ENCODE measurements at places on chromosomes 2 and 18.

GRCh38 chr2:28578774-28579173 lies 82.9 kb downstream of the PLB1 start:
- no peak for DNase-seq

DNA sequence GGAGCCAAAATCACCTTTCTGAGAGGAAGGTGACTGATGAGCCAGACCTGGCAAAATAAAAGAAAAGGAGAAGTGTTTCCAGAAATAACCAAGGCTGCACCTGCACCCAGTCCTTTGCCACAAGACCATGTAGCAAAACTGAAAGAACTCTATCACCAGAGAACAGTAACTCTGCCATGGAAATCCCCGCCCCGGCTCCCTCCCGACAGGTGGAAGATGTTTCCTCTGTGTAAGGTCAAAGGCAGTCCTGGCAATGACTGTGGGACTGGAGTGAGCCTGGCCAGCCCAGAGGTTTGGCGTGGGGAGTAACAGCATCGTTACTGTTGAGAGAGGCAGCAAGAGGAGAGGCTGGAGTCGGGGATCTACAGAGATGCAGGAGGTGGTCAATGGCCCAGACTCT lies 42.3 kb downstream of the SPRED2 start:
- DNase-seq: no peak

GRCh38 chr2:188383158-188383557 lies 91.5 kb downstream of the GULP1 start:
- DNase-seq: no peak

DNA sequence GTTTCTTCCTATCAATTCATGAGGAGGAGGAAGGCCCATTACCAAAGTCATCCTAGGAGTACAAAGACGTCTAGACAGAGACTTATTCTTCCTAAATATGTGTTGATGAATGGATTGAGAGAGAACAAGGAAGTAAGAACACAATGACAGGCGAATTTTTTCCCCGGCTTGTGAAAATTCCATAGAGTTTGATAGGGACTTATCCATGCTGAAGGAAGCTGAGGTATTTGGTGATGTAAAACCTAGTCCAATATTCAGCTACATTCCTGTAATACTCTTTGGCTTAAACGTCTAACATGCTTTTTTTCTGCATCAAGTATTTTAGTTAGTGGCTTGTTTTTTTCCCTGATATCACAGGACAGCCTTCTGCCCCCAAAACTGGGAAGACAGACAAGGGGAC lies 121.9 kb upstream of the MYT1L start:
- DNase-seq: no peak

DNA sequence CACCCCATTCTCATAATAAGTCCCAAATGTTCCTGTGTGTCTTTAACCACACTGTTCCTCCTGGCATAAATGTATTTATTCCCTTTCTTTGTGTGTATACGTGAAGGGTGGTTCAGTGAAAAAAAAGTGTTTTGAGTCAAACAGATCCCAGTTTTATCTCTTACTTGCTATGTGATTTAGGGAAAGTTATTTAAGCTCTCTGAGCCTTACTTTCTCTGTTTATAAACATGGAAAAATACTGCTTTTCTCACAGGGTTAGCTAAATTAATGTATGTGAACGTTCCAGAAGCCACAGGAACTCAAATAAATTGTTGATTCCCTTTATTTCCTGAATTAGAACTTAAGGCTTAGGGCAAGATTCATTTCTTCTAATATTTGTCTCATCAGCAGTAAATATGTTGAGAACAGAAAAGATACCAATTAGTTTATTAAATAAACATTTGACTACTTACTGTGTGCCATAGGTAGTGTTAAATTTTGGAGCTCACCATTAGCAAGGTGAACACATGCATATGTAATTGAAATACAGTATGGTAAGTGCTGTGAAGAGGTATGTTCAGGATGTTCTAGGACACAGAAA lies 33.2 kb downstream of the RALBP1 start:
- no peak for DNase-seq

- no peak for DNase-seq
Measured at GRCh38 chr2:33135645-33136044, 188.9 kb downstream of the LTBP1 start.

- no peak for DNase-seq
Measured at GRCh38 chr2:121489284-121489683, 41.4 kb upstream of the RNU4ATAC start.

GRCh38 chr18:59660786-59661743 lies 36.2 kb downstream of the CCBE1 start:
- no peak for DNase-seq

DNA sequence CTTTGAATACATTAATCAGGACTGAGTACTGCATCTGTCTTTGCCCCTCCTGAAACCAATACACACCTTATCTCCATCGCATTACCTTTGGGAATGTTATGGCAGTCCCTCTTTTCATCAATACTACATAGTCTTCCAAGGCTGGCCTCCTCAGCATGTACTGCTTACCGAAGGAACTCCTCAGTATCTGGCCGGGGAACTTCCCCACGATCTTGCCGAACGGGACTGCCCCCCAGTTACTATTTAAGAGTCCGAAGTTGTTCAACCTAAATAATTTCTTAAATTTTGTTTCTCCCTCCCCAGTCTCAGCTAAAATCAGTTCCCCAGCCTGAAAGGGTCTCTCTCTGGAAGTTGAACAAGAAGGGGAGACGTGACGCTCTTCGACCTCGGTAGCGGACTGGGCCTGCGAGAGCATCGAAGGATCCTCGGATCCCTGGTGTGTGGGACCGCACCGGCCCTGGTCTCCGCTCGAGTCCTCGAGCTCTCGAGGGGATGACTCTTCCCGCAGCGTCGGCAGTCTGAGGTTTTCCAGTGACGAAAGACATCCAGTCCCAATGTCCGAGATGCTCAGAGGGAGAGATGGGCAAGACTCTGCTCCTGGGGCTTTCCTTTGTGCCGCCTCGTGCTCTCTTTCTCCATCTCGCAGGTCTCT lies 489 bp downstream of the TRMT61B start:
- peak; percentile 52 for DNase-seq

DNA sequence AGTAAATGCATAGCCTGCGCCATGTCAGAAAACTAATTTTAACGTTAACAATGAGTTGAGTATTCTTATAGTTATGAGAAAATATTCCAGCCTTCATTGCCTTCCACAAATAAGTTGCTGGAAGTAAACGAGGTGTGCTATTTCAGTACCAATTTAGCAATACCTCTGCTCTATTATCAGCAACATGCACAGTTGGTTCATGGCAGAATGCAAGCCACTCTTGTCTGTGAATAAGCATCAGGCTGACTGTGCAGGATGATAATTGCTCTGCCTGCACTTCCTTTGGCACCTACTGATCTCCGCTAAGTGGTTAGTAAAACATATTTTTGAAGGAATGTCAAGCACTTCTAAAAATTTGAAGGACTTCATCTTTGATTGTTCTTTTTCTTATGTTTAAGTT lies 261.9 kb upstream of the SIX3 start:
- DNase-seq: no peak

DNA sequence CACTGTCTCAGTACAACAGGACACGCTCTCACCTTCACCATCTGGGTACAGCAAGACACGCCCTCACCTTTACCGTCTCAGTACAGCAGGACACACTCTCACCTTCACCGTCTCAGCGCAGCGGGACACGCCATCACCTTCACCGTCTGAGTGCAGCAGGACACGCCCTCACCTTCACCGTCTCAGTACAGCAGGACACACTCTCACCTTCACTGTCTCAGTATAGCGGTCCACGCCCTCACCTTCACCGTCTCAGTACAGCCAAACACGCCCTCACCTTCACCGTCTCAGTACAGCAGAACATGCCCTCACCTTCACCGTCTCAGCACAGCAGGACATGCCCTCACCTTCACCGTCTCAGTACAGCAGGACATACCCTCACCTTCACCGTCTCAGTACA lies 109.9 kb upstream of the CTDP1 start:
- no peak for DNase-seq

DNA sequence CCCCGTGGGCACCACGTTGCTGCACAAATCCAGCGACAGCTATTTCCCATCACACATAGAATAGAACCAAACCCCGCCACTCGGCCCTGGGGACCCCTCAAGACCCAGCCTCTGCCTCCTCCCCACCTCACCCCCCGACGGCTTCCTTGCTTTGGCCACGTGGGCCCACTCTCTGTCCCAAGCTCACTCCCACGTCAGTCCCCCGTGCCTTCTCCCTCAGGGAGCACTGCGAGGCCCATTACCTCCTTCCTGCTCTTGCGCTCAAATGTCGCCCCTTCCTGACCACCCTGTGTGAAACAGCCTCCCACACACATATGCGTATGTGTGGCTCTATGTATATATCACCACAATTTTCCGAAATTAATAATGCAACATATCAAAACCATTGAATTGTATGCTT lies 239.7 kb downstream of the SH3BP4 start:
- no peak for DNase-seq

GRCh38 chr2:105488285-105488684 lies 89.4 kb upstream of the FHL2 start:
- DNase-seq: no peak

DNA sequence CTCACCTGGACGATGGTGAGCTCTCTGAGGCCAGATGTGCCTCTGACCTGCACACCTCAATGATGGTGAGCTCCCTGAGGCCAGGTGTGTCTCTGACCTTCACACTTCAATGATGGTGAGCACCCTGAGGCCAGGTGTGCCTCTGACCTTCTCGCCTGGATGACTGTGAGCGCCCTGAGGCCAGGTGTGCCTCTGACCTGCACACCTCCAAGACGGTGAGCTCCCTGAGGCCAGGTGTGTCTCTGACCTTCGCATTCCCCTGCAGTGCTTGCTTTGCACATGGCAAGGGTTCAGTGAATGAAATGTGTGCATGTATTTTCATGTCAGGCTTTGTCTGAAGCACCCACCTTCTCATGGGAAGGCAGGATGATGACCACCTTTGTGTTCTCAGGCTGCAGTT lies 95.5 kb downstream of the PTGR3 start:
- no peak for DNase-seq

DNA sequence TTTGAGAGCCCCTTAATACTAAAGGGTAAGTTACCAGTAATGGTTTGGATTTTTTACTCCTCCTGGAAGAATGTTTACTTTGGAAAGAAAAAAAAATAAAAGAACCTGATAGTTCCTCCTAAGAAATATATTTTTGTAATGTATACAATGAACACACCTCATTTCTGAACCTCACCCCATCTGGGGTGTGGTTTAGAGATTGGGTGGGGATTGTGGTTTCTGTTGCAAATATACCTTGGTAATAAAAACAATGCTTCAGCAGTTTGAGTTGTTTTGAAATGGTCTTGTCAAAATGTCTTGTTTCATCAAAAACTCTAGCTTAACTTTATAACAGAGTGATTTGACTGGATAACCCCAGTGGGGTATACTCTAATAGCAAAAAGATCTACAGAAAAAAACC lies 448.9 kb upstream of the MEIS1 start:
- no peak for DNase-seq

DNA sequence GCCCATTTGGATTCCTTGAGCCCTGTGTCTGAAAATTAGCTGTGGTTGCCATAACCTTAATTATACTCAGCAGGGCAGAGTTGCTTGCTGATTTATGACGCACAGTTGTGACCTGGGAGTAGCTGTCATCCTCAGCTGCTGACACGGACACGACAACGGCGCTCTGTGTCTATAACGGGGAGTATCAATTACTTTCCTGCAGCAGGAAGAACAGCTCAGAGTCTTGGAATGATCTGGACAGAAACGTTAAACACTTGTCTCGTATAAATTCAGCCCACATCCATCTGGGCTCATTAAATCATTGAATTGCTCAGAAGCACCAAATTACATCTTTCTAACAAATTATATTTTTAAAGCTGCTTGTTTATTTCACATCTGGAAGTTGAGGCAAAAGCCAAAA lies 116.3 kb downstream of the SEPTIN10 start:
- DNase-seq: no peak

GRCh38 chr18:9683418-9684396 lies 24.4 kb upstream of the RAB31 start:
- peak; percentile 71 for DNase-seq

DNA sequence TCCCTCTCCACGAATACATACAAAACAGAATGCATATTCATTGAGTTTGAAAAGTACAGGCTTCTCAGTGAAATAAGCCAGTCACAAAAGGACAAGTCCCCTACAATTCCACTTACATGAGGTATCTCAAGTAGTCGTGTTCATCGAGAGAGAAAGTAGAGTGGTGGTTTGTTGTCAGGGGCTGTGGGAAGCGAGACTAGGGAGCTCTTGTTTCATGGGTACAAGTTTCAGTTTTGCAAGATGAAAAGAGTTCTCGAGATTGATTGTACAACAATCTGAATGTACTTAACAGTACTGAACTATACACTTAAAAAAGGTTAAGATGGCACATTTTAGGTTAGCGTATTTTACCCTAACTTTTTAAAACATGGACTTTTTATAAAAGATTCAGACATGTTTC lies 71.5 kb upstream of the TTC39C start:
- DNase-seq: no peak

DNA sequence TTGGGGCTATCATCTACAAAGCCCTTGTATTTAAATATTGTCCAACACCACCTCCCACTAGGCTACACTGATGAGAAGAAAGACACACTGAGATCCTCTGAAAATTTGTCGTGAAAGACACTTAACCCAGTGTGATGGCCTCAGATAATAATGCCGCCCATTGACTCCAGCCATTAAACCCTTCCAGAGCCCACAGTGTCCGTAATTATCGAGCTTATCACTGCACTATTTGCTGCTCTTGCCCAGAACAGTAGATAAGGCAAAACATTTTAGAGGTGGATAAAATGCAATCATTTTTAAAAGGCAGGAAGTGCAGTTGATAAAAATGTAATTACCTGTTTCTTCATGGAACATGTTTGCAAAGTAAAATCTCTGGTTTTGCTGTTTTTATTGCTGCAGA lies 121.3 kb upstream of the DDX18 start:
- DNase-seq: no peak

GRCh38 chr2:239383036-239383758 lies 17.6 kb downstream of the HDAC4 start:
- DNase-seq: no peak

DNA sequence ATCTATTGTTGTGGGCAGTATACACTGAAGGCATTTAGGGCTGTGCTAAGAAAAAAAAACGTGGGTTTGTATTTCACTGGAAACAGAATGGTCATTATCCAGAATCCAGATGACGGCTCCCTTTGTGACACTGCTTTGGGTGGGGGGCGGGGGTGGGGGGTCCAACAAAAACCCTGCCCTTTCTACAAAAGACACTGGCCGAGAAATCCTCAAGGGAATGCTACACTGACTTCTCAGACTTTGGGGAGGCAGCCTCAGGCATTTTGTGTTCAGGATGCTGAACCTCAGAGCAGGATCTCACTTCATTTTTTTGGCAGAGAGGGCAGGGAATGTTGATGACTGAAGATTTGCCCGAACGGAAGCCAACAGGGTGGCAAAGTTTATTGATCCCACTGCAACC lies 417.1 kb downstream of the HRH4 start:
- DNase-seq: no peak

- DNase-seq: no peak
Measured at GRCh38 chr2:126664639-126665038, 8.7 kb downstream of the GYPC start.

GRCh38 chr2:68860111-68860510 lies 11.1 kb downstream of the BMP10 start:
- DNase-seq: no peak

GRCh38 chr2:162221064-162221463 lies 22.2 kb downstream of the FAP start:
- peak; percentile 91 for DNase-seq
